ENCODE measurements at places on chromosomes 16 and 17. TPM values are rescaled to one million over a fixed set of nuclear protein-coding genes. Genes with fewer than 3 reads are reported as not detected.

The BCAR1 gene
- 80.3 TPM for total RNA-seq

GRCh38 chr16:2500918-2501750 lies 12.6 kb upstream of the ATP6V0C start:
- DNase-seq, result peak; percentile 91

- DNase-seq, result no peak
Observed at GRCh38 chr17:81378941-81379511, 16.2 kb upstream of the BAHCC1 start.

DNA sequence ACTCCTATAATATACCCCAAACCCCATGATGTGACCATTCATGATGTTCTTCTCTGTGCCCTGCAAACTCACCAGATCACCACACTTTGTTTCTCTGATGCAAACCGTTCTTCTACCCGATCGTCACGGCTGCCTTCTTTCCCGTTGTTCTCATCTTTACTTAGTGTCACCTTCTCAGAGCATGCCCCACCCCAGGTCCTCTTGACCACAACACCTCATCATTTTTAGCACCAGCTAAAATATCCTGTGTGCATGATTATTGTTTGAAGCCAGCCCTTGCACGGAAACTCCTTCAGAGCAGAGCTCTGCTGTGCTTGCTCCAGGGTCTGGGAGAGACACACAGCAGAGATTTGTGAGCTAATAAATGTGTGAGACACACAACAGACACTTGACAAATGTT lies 38.9 kb upstream of the CREBBP start:
- DNase-seq, result no peak

DNA sequence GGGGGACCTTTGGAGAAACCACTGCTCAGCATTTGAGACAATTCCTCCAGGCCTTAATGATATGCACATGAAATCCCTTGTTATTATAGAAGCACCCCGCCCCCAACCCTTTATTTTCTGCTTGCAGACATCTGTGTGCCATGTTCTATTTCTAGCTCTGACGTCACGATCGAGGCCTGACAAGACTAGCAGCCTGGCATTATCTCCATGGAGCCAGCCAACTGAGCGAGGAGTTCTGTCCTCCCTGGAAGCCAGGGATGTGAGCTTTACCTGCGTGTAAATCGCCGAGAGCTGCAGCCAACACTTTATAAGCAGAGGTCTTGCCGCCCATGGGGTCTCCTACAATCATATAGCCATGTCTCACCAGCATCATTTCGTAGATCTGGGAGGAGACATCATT lies 116.9 kb downstream of the DNAH3 start:
- no peak for DNase-seq

DNA sequence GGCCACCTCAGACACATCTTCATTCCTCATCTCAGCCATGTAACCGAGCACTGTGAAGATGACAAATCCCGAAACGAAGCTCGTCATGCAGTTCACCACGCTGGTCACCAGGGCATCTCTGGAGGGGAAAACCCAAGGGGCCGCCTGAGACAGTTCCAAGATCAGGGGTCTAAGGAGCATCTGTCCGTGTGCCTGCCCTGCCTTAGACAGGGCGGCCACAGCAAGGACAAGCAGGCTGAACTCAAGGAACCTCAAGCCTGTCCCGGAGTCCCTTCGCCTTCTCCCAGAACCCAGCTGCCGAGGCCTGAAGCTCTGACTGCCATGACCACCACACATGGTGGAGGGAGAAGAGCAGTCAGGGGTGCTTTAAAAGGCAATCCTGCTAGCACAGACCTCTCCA lies 22.7 kb downstream of the SLC6A4 start:
- no peak for DNase-seq

DNA sequence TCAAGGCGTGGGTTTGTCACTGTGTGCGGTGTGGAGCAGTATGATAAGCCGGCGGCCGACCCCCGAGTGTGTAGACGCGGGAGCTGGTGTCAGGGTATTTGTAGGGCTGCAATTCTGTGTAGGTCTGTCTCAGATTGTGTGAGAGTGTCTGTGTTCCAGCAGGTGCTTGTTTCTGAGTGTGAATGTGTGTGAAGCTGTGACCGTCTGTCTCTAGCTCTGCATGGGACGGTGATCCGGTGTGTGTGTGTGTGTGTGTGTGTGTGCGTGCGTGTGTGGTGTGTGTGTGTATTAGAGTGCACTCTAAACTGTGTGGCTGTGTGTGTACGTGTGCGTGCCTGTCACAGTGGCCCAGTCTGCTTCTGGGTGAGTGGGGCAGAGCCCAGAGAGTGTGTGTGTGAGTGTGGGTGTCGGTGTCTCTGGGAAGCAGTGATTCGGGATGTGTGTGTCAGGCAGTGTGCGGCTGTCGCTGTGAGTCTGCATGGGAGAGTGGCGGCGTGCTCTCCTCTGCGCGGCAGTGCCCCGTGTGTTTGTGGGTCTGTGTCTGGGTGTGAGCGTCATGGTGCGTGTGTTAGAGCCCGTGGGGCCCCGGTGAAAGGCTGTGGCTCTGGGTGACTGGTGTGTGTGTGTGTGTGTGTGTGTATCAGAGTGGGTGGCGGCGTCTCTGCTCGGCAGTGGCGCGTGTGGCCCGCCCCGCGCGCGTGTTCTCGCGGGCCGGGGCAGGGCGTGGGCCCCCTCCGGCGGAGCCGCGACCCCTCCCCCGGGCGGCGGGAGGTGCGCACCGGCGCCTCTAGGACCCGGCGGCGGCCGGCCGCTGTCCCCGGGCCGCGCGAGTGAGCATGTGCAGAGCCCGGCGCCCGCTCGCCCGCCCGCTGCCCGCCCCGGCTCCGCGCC lies at the start of gene WSCD1:
TSS of gene WSCD1 (plus strand) at position 841 of the 891 bp plus-strand sequence. CDS start 10,280 bp downstream, outside the sequence.
- no peak for DNase-seq

Measured in cardiac septum (tissue), 1 donor.